ENCODE measurements at places on chromosomes 6 and 20.

DNA sequence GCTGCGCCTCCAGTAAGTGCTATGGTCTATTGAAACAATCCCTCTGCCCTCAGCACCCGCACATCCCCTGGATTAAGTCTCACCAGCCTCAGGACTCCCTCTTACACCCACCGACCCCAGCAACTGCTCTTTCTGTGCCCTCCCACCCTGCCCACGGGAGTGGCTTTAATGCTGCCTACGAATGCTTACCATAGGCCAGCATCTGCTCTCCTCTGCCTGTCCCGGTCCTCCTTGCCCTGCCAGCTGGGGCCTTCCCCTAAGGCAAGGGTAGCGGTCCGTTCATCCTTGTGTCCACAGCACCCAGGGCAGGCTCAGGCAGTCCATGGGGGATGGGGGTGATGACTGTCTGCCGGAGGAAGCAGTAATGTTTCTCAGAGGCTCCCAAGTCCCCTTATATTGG, 4.1 kb downstream of the EBF4 start:
- no peak for DNase-seq

GRCh38 chr6:45923831-45924391, 91.7 kb downstream of the CLIC5 start:
- DNase-seq: no peak

DNA sequence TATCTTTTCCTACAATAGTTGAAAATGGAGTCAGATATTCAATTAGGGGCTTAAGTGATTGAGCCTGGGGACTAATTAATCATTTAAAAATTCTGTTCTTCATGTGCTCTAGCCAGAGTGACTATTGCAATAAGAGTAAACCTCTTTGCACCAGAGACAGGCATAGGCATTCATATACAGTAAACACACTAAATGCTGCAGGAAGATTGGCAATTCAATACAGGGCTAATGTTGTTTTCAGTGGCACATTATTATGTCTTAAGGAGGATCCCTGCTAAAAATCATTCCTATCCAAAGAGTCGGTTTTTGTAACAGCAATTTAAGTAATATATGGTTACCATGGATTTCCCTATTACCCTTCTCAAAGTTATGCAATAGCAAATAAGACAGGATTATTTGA, 1.2 kb downstream of the PDE7B start:
- DNase-seq: no peak

DNA sequence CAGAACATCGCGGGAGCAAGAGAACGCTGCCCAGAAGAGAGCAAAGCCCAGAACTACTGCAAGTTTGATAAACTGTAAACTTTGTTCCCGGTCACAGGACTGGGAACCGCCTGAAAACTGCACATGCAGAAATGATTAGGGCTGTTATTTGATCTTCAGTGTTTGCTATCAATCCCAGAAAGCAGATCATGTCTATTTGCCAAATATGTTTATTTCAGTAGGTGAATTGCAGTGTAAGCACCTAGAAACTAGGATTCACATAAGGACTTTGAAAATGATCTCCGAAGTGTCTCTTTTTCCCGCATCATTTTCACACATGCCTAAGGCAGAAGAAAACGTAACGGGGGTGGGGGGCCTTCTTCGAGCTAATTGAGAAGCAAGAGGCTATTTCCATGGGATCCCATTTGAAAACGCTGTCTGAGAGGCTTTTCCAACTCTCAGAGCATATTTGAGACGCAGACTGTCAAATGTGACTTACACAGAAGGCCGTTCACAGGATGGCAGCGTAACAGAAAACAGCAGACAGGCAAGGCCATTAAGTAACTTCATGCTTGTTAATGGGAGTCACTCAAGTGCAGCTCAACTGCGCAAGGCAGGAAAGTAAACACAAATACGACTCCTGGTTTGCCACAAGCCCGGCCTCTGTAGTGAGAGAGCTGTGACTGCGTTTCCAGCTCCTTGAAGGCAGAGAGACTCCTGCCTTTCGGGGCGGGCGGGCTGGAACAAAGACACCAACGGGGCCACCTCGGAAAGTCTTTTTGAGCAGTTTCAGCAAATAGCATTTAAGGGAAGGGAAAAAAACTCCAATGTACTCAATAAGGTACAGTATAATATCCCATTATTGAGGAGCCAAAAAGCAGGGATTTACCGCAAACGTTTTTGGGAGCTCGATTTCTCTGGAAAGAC, 144.7 kb upstream of the ZNF217 start:
- DNase-seq: no peak

GRCh38 chr6:15304337-15305042, 58.6 kb downstream of the JARID2 start:
- DNase-seq: no peak

DNA sequence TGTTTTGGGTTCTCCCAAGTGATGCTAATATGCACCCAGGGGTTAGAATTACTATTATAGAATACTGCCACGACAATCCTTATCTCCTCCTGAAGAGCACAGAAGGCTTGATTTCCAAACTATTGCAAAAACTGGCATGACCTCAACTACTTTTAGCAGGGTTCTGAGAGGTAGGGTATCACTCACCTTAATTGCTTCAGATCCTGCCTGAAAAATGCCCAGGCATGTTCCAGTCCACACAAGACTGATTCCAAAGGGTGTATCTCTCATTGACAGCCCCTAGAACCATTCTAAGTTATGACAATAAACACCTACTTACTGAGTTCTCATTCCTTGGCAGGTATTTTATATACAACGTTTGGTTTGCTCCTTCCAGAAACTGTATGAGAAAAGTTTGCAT, 5.0 kb upstream of the DSE start:
- no peak for DNase-seq

GRCh38 chr6:135555550-135555949, 58.0 kb upstream of the AHI1 start:
- DNase-seq: no peak

- DNase-seq: no peak
These were observed 16.6 kb downstream of the SASH1 start for GRCh38 chr6:148359228-148359627.

DNA sequence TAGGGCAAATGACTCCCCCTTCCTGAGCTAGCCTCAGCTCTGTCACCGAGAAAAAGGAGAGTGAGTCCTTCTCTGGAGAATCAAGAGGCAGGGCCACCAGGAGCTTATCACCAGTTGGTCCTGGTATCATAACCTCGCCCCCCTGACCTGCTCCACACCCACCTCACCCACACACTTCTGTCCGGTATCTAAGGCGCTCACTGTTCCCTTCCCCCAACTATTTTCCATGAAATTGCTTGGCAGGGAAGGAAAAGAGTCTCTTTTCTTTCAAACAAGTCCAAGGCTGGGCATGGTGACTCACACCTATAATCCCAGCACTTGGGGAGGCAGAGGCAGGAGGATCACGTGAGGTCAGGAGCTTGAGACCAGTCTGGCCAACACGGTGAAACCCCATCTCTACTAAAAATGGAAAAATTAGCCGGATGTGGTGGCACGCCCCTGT, 77.6 kb downstream of the ZMYND8 start:
- DNase-seq: no peak

DNA sequence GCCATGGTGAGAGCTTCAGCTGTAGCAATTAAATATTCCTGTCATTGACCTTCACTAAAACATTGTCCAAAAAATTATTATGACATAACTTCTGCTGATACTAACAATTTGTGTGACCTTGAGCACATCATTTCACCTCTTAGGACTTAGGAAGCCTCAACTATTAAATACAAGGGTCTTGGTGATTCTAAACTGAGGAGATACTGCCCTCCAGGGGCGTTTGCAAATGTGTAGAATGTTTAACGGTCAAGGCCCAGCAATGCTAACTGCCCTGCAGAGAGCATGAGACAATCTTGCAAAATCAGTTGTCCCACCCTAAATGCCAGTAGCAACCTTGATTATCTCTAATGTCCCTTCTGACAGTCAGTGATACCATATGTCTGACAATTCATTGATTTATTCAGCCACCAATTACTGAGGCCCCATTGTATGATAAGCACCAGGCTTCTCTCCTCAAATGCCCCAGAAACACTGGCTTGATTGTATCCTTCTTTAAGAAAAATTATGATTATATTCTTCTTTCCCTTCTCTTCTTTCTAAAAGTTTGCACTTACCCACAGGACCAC, 284.1 kb upstream of the PLN start:
- DNase-seq: no peak

DNA sequence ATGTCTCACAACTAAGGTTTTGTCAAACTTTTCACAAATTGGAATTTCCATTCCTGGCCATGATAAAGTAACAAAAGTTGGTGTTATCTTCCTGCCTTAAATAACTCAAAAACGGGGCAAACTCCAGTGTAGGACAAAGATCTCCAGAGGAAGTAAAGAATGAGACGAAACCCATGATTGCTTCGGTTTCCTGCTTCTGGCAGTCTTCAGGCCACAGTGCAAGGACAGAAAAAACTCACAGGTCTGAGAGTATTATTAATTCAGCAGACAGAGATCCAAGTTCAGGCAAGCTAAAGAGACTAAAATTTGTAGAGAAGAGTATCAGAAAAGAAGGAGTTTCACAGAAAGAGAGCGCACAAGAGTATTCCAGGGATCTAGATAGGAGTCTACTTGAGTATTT, 64.8 kb upstream of the RCAN2 start:
- DNase-seq: no peak

GRCh38 chr6:101776919-101777350, 383.4 kb downstream of the GRIK2 start:
- no peak for DNase-seq

DNA sequence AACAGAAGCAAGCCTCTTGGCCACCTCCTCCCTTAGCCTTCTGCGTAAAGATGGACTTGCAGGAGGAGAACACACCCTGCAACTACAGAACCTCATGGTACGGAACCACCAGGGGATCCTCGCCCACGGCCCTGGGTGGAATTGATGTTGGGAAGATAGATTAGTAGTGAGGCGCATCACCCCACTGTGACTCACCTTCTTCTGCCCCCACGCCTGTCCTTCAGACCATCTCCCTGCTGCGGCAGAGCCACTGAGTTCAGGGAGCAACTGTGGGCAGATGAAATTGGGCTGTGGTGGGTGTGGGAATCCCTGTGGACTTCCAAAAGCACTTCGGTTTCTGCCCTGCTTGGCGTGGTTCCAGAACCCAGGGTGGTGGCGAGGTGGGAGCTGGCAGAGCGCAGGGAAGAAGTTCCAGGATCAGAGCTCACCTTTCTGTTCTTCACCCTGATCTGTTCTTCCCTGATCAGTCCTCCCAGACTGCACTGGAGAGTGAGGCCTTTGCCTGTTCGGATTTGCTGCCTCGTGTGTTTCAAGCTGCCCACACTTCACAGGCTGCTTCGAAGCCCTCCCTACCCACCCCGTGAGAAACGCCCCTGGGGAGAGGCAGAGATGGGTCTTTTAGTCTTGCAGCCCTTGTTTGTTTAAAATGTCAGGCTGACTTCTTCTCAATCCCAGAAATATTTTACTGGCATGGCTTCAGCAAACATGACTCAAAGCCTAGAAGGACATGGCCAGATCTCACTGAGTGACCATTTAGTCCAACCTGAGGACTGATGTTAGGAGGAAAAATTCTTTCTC, 92.8 kb upstream of the MLN start:
- DNase-seq: peak; percentile 40

- no peak for DNase-seq
These were observed 721.6 kb downstream of the KIF16B start for GRCh38 chr20:15851576-15852215.

- peak; percentile 3 for DNase-seq
These were observed 15.4 kb upstream of the STMND1 start for GRCh38 chr6:17086469-17086868.

GRCh38 chr20:4607287-4607713, 114.4 kb upstream of the PRND start:
- peak; percentile 73 for DNase-seq

DNA sequence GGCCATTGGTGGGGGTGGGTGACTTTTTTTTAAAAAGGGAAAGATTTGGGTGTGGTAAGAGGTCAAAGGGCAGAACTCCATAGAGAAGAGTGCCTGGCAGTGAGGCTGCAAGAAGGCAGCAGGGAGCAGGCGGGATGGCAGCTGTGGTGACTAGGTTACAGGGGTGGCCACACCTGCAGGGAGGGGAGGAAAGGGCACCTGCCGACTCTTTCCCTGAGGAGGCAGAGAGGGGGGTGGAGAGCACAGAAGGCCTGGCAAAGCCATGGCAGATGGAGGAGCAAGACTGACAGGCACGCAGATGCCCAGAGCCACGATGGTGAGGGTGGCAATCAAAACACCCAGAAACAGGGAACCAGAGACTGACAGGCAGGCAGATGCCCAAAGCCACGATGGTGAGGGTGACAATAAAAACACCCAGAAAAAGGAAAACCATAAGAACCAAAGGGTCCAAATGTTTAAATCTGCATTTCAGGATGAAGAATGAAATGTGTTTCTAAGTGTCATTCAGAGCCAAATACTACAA, 19.3 kb downstream of the CST7 start:
- DNase-seq: no peak

GRCh38 chr20:32332614-32333013, 25.5 kb upstream of the ASXL1 start:
- no peak for DNase-seq

Measured in naive thymus-derived CD4-positive, alpha-beta T cell (primary cell).